Germinal center (tissue), 1 donor: ENCODE measurements at places on chromosomes 2 and 18.

DNA sequence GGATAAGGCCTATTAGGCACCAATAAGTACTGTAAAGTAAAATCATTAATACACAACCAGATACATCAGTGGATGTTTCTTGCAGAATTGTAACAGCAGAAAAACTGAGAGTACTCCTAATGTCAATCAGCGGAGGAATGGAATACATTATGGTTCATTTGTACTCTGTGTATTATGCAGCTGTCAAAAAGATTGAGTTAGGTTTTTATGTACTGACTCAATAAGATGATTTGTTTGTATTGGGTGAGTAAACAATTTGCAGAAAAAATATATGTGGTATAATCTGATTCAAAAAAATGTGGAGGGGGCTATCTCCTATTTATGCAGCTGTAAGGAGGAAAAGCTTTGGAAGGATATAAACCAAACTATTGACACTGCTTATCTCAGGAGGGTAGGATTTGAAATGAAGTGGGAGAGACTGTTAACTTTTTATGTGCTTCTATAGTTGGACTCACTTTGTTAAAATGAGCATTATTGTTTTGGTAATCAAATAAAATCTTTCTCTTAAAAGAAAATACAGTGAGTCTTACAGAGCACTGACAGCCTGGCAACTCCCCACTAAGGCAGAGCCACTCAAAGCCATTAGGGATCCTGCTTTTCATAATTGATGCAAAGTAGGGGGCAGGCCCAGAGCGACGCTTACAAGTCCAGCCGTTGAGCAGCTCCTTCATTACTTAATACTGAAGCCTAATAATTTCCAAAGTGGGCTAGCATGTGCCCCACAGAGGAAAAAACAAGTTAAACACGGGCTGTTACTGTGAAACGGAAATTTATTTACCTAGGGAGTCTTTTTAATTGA lies 168.8 kb downstream of the PHLPP1 start:
- no peak for DNase-seq

- DNase-seq: no peak
These were observed 1.6 kb upstream of the ROCK2 start for GRCh38 chr2:11346023-11346482.

- DNase-seq: no peak
These were observed 23.8 kb upstream of the IL1R2 start for GRCh38 chr2:101967826-101968513.

GRCh38 chr2:3341336-3341735 lies 36.3 kb downstream of the EIPR1 start:
- no peak for DNase-seq

DNA sequence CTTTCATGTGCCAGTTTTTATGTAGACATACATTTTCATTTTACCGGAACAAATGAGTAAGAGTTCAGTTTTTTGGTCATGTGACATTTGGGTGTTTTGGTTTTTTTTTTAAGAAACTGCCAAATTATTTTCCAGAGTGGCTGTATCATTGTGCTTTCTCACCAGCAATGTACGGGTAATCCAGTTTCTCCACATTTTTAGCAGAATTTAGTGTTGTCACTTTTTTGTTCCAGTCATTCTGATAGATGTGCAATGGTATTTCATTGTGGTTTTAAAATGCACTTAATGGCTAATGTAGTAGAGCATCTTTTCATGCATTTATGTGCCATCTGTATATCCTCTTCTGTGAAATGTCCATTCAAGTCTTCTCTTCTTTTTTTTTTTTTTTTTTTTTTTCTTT lies 126.5 kb upstream of the FBXO11 start:
- no peak for DNase-seq
